GM23248 (cell line): ENCODE measurements at places on chromosomes 16 and 17. TPM values are rescaled to one million over a fixed set of nuclear protein-coding genes. Genes with fewer than 3 reads are reported as not detected.
A peak's percentile ranks its signal among the peaks of the same experiment; 100 is the strongest.

DNA sequence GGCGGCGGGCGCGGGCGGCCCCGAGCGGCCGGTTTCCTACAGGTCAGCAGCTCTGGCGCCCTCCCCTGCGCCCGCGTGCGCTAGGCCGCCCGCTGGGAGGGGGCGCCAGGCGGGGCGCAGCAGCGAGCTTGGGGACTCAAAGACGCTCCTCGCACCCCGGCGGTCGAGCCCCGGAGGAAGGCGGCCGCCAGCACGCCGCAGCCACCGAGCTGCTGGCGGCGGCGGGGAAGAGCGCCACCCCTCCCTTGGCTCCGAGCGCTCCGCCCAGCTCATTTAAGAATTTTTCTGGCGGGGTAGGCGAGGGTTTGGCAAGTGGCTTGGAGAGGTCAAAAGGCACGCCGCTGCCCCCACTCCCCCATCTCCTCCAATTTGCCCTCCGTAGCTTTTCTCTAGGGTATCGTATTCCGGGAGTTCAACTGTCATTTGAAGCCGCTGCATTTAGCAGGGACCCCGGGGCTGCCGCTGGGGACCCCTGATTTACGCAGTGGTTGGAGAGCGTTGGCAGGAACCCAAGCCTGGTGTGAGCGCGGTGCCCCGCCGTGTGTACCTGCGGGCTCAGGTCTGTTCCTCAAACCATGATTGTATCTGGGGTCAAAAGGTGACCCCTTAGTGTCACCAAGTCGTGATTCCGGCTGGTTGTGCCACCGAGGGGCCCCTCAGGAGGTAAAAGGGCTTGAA lies 59.5 kb upstream of the GSE1 start:
- DNase-seq = peak; percentile 76

- no peak for DNase-seq
Observed at GRCh38 chr17:78407387-78408000, 29.0 kb downstream of the PGS1 start.

DNA sequence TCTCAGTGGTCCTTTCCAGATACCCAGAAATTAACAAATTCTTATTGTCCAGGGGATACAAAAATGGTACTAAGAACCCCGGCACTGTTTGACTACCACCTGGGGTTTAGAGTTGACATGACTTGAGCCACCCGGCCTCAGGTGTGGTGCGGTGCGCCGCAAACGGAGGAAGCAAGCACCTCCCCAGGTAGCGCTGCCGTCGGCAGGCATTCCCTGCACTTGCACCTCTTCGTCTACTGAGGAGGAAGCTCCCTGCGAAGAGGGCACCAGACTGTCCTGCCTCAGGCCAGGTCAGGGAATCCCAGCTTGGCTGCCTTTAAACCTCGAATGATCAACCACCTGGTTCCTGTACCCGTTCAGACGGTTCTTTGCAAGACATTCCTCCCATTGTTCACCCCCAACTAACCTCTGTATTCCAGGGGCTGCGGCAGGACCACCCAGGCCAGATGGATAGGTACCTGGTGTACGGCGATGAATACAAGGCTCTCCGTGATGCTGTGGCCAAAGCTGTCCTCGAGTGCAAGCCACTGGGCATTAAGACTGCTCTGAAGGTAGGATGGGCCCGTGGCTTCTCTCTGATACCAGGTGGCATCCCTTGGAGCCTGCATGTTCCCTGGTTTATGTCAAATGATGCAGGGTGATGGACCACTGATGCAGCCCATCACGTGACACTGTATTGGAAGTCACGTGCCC lies 40.8 kb upstream of the ENDOV start:
- no peak for DNase-seq

DNA sequence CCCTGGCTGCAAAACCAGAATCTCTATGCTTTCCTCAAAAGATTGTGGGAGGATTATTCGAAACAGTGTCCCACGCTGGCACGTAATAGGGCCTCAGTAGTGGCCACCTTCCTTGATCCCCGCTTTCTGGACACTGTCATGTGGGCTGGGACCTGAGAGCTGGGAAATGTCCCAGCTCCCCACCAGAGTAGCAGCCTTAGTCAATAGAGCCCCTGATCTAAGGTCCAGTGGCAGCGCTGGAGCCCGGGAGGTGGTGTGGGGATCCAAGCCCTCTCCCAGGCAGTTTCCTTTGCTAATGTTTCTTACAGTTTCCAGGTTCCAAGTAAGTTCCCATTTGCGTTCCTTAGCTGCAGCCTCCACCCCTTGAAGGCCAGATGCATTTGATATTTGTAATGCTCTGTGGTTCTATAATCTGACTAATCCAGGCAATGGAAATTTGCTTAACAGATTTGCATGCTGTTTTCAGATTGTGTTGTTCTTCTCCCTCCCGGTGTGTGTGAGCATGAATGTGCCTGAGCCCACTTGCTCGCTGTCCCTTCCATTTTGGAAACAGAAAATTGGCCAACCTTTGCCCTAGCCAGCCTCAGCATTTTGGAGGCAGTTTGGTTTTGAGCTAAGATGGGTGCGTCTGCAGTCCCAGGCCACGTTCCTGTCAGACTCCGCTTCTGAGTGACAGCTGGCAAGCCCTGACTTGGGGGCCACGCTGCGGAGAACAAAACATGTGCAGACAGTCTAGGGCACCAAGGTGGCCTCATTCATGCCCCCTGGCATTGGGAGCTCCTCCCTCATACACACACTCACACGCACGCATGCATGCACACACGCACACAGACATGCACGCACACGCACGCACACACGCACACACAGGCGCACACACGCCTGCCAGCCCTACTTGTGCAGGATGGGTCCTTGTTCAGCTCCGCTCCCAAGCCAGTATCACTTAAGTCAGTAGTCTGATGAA lies 69.4 kb downstream of the CCDC182 start:
- DNase-seq = no peak

DNA sequence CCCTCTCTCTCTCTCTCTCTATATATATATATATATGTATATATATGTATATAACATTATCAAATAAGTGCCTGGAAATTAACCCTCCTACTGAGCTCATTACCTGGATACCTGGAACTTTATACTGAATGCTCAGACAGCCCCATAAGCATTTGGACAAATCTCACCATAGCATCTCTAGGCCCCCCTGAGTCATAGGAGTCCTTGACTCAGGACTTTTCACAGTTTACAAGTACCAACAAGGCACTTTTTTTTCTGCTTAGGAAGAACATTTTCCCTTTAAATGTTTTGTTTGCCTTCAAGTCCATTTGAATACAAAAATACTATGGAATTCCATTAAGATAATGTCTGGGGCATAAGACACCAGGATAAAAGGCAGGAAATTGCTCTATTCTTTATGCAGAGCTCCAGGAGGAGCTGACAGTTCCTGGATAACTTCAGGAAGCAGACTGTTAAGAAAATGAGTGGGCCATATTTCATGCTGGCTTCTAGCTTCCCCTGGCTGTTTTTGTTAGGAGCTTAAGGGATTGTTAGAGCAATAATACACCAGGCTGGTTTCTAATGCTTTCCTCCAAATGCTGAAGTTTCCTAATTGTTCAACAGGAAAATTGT lies 171.7 kb upstream of the ASIC2 start:
- DNase-seq = no peak

DNA sequence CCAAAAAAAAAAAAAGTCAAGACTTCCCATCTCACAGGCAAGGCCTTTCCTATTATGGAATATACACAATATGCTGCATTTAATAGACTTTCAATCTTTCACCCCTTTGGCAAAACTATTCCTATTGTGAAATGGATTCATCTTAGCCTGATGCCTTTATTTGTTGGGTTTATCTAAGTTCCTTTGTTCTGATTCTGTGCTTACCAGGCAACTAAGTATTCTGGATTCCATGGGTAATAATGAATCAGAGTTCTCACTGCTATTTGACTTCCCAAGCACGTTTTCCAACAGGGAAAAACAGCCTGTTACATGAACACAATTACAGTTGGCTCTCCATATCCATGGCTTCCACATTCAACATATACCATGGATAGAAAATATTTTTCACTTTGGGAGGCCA lies 135.5 kb downstream of the MYO1D start:
- DNase-seq = peak; percentile 72

DNA sequence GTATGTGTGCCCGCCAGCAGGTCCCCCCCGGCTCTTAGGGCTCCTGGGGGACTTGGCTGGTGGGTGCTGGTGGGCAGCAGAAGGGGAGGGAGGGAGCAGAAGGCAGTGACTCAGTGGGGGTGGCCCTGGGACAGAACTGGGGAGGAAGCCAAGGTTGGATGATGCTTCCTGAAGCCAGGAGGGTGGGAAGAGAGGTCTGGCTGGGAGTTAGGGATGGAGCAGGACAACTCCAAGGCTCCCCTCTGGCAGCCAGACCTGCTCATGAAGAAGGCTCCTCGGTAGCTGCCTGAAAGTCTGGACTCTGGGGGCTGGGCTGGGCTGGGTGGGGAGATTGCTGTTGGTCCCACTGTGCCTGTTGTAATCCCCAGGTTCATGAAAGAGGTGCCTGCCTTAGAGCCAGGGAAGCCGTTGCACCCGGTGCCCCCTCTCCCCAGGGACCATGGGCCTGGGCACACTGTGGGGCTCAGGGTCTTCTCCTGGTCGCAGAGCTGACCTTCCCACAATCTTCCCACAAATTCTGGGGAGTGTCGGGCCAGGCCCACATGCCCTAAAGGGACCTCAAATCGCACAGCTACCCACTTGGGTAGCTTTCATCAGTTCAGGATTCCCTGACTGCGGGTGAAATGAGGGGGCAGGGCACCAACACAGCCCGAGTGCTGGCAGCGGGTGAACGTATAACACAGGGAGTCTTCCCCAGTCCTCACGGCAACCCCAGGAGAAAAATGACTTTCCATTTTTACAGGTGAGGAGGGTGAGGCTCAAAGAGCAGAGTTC lies 1.1 kb upstream of the PLEKHG4 start:
- peak; percentile 93 for DNase-seq

GRCh38 chr17:15261802-15262290 lies 3.3 kb downstream of the PMP22 start:
- peak; percentile 60 for DNase-seq

DNA sequence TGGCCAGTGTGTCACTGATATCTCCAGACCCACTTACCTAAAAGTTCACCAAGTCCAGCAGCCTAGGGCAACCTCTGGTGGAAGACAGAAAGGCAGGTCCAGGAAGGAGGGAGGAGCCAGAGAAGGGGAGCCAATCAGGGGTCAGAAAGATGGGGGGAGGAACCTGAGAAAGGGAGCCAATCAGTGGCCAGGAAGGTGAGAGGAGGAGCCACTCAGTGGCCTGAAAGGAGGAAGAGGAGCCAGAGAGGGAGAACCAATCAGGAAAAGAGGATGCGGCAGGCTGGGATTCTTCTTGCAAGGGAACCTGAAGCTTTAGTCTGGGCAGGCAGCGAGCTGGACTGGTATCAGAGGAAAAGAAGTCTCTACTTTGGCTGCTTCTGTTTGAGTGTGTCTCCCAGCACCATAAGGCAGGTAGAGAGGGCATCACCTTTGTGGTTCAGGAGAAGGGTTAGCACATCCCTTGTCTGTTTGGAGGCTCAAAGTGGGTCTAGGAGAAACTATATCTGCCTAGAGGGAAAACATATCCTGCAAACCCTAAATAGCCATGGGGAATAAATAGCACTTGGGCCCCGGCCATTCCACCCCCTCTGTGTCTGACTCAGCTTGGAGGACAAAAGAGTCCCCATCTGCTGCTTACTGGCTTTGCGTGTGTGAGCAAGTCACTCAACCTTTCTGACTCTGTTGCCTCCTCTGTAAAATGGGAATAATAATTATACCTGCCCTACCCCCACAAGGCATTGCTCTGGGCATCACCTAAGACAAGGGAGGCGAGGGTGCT lies 43.4 kb upstream of the CRHR1 start:
- DNase-seq = peak; percentile 61

DNA sequence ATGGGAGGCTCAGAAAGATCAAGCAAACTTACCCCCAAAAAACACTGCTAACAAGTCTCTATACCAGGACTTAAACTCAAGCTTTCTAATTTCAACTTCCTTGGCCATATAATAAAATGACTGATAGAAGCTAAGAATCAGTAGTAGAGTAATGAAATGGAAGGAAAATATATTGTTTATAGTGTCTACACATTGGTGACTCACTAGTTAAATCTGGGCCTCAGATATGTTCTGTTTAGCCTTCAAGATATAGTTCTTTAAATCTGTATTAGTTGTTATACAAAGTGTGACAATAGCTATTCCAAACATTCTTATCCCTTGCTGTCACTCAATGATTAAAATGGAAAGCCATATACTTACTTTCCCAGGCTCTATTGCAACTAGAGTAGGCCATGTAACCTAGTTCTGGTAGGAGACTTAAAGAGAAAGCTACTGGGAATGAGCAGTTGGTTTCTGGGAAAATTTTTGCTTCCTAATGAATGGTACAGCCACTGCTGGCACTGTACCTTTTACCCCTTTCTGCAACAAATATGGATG lies 18.3 kb downstream of the SSH2 start:
- DNase-seq = no peak

DNA sequence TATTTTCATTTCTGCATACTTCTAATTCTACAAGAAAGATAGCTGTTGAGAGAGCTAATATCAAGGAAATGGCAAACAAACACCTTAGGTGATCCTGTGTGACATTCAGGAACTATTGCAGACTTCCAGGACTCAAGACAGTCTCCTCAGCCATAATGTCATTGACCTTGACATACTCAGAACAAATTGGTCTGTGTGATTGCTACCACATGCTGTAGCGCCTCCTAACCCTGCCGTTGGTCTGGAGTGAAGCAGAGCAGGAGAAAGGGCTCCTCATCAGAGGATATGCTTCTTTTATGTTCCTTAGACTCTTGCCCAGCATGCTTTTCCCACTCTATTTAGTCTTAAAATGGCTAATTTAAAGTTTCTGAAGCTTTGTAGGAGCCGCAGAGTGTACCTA lies 194.2 kb upstream of the TBX2 start:
- DNase-seq = no peak

- no peak for DNase-seq
Observed at GRCh38 chr17:58808609-58809563, 53.2 kb downstream of the PPM1E start.

- DNase-seq = peak; percentile 26
Observed at GRCh38 chr17:79695797-79696609, 34.7 kb upstream of the ENPP7 start.

GRCh38 chr17:35846055-35846809 lies 22.5 kb downstream of the HEATR9 start:
- DNase-seq = peak; percentile 60

Gene UBE2Z
- 104 and 124 TPM in 2 replicates for total RNA-seq

Gene TMIGD1
- total RNA-seq = not detected in 2 replicates

Gene ZSCAN10
- total RNA-seq = not detected in 2 replicates

Gene BRCA1
- total RNA-seq = 13.6 and 21.6 TPM in 2 replicates

Gene USP43
- 0.25 TPM in 1 of 2 replicates, not detected in the other for total RNA-seq

Gene GCGR
- total RNA-seq = not detected in 2 replicates

Gene KRTAP4-6
- not detected in 2 replicates for total RNA-seq
